Activated T-helper 17 cell treated with anti-CD3 and anti-CD28 coated beads, Interleukin-2, amount 50 U/mL, for 72 hours (primary cell): ENCODE measurements at places on chromosomes 4 and X.

GRCh38 chrX:31445542-31445941, 373.7 kb upstream of the FTHL17 start:
- ATAC-seq = no peak

DNA sequence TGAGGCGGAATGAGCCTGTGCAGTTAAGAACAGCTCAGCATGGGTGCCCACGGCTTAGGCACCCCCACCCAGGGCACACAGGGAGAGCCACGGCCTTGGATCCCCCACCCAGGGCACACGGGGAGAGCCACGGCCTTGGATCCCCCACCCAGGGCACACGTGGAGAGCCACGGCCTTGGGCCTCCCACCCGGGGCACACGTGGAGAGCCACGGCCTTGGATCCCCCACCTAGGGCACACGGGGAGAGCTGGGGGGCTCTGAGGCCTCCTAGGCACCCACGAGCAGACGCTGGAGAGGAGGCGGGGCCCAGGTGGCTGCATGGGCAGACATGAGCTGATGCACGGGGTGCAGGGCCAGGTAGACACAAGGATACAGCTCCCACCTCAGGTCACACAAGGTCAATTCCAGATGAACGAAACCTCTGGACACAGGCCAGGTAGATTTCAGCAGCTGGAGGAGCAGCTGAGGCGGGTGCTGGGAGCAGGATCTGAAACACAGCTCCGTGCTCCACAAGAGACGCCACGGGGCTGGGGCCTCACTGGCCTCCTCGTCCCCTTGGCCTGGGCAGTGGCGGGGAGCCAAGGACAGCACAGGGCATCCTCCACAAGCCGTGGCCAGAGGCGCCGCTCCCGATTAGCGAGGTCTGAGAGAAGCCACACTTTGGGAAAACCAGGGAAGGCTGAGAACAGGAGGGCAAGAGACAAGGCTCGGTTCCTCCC, 30.8 kb downstream of the GAK start:
- no peak for ATAC-seq

DNA sequence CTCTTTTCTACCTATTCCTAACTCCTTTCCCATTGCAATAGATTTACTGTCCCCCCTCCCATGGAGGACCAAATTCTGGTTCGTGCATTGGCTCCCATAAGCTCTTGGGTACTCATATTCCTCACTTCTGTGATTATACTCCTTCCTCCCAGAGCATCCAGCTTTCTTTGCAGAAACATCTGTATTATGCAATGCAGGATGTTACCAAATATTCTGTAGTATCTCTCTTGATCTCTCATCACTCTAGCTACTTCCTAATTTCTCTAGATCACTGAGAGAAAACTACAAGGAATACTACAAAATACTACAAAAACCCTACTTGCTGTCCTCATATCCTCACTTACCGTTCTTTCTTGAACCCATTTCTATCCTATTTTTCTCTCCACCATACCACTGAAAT, 395.9 kb upstream of the HS3ST1 start:
- ATAC-seq = no peak

DNA sequence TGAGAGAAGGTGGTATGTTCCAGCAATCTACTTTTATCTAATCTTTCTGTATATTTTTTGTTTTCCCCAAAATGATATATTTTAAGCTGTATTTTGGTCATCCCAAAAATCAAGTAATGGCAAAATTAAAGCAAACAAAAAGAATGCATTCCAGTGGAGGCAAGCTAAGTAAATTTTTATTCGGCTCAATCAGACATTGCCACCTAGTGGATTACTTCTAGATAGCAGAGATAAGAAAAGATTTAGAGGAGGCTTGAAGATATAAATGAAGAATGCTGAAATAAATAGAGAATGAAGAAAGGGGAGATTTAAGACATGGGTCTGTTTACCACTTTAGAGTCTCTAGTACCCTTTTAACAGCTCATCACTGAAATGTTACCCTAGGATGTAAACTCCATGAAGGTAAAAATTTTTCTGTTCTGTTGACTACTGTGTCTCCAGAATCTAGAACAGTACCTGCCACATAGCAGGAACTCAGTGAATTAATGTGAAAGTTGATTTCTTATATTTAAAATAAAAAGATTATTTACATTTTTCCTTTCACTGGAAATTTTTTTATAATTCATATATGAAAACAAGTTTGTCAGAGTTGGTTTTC, 110.9 kb upstream of the ANK2 start:
- no peak for ATAC-seq

DNA sequence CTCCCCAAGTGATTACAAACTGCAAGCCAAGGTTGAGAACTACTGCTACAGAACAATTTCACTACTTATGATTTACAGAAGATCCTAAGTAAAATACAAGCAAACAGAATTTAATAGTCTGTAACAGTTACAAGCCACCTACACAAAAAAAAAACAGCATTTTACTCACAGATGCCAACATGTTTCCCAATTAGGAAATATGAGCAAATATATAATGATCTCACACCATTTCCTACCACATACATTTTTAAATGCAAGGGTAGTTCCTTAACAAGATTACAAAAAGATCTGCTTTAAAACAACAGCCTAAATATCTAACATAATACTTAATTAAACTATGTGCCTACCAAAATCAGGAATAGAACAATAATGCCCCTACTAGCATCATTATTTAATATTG, 63.4 kb downstream of the EFHC2 start:
- ATAC-seq = no peak

DNA sequence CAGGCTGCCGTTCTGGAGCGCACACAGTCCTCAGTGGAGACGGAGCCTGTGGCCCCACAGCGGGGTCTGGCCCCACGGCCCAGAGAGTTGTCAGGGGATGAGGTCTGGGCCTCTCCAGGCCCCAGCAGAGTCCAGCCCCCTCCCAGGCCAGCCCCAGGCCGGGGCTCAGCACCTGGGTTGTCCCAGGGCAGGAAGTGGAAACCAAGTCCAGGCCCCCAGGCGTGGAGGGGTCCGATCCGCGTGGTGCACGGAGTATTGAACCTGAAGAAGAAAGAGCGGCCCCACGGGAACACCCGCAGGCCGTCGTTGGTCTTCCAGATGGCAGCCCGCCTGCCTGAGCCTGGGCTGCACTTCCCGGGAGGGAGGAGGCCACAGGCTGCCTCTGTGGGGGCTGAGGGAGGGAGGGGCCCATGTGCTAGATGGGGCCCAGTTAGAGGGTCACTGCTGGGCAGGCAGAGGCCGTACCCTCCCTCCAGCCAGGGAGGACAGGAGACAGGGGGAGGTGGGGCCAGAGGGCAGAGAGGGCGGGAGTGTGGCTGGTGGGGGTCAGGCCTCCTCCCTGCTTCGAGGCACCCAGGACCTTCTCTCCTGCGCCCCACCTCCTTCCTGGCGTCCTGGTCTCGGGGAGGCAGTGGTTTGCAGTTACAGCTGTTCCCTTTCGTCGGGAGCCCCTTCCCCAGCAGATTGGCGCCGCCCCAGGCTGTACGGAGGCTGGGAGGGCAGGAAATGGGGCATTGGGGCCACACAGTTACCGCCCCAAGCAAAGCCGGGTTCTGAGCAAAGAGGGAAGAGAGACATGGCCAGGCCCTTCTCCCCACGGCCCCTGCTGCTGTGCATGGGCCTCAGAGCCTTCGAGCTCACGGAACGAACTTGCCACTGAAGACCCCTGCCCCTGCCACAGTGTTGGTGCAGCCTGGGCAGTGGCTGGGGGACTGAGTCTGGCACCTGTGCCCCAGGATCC, 8.1 kb downstream of the HGFAC start:
- ATAC-seq = no peak

- no peak for ATAC-seq
Measured at GRCh38 chr4:93467484-93468155, 360.9 kb upstream of the ATOH1 start.

GRCh38 chr4:146943691-146944375, 1.8 kb downstream of the TTC29 start:
- no peak for ATAC-seq

- no peak for ATAC-seq
Measured at GRCh38 chr4:30413915-30414314, 306.3 kb upstream of the PCDH7 start.

- ATAC-seq = no peak
Measured at GRCh38 chrX:31547416-31547815, 475.6 kb upstream of the FTHL17 start.

- ATAC-seq = no peak
Measured at GRCh38 chr4:114249561-114249960, 270.1 kb upstream of the ARSJ start.

- no peak for ATAC-seq
Measured at GRCh38 chrX:103864886-103865534, 33.0 kb upstream of the RAB9B start.

DNA sequence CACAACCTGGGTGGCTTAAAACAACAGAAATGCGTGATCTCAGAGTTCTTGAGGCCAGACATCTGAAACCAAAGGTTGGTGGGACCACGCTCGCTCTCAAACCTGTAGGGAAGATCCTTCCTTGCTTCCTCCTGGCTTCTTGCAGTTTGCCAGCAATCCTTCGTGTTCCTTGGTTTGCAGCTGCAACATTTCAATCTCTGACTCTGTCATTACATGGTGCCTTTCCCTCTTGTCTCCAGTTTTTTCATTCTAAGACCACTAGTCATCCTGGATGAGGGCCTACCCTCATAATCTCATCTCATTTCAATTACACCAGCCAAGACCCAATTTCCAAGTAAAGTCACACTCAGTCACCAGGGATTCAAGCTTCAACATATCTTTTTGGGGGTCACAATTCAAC, 388.0 kb downstream of the GPM6A start:
- no peak for ATAC-seq

- no peak for ATAC-seq
Measured at GRCh38 chrX:68703846-68704245, 56.4 kb downstream of the STARD8 start.

GRCh38 chrX:68431836-68432235, 1.5 kb downstream of the OPHN1 start:
- ATAC-seq = no peak

GRCh38 chr4:10115797-10116568, 616 bp downstream of the WDR1 start:
- ATAC-seq = peak; percentile 69

DNA sequence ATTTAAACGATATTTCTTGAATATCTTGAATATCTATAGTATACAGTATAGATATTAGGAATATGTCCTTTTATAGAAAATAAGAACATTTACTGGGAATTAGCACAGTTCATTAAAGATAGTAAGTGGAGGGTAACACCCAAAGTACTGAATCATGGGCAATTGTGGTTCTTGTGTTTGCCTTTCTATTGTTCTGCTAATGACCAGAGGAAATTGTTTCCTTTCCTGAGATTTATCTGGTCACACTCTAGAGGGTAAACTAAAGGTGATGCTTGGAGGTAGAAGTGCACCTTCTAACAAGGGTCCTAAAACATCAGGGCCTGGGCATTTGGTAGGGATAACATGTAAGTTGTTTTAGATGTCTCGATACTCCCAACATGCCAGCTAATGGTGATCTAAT, 241.3 kb upstream of the SFRP2 start:
- ATAC-seq = no peak

DNA sequence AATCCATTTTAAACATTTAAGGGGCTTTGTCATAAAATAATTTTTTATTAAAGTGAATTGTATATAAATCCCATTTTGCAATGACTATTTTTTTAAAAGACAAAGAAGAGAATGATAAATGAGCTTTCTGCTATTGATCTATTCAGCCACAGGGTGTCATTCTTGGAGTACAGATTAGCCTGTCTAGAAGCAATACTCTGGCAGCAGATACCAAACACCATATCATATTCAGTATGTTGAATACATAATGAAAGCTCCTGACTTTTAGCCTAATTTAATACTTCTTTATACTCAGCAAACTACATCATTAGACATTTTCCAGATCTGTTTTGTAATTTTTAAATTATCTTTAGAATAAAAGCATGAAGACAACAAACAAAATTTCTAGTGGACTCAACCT, 496.3 kb downstream of the PDGFC start:
- ATAC-seq = no peak

GRCh38 chr4:133130171-133130570, 18.9 kb upstream of the PCDH10 start:
- ATAC-seq = no peak

DNA sequence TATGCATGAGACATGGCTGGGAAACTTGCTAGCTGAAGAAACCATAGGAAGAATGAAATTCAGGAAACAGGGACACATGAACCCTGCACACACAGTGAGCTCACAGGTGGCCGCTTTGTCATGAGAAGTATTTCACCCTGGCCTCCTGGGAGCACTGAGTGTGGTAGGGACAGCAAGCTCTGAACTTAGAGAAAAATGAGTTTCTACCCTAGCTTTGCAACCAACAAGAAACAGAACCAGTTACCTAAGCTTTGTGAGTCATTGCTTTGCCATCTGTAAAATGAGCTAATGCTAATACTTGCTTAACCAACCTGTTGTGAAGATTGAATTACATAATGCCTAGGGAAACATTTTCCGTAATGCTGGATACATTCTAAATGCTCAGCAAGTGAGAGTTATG, 206.6 kb upstream of the HS3ST1 start:
- ATAC-seq = no peak

DNA sequence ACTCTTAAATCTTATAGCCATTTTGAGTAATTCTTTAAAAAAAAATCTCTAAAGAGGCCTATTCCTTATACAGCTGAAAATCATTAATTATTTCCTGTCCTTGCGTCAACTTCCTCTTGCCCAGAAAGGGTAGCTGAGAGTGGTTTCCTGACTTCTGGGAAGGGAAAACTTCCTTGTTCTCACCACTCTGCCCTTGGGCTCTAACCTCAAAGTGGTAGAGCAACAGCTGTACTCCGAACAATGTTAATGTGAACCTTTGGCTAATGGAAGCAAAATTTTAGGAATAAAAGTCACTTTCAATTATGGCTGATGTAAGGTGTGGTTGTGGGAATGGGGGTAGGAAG, 15.3 kb downstream of the KLHL2 start:
- ATAC-seq = no peak
